ENCODE measurements at places on chromosomes 4 and X.
A peak's percentile ranks its signal among the peaks of the same experiment; 100 is the strongest.

DNA sequence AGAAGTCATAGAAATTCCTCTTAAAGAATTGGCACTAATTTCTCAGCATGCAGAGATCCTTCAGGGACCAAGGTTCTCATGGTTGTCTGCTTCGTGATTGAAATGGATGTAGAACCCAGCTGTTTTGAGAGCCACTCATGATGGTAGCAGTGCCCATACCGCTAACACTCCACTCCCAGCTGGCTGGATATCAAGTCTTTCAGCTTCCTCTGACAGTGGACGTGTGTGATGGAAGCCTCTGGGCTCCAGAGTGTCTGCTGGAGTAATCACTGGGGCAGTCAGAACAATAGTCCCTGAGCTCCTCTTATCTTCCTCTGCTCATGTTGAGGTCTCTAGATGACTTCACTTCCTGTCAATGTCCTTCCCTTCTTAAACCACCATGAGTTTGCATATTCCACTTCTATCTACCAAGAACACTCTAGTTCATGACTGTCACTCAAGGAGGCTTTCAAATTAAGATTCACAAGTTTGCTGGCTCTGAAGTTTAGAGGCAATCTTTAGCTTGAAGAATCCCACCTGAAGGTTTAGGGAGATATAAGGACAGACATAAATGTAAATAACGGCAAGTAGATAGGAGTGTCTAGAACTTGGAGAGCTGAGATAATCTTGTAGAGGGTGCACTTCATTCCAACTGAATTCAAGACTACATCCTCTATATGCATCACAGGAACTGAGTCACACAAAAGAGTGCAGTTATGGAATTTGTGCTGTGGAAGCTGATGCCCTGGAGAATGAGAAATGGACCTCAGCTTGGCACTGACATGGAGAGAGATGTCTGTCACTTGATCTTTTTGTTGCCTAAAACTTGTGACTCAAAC, 64.5 kb upstream of the WDR1 start:
- no peak for DNase-seq

DNA sequence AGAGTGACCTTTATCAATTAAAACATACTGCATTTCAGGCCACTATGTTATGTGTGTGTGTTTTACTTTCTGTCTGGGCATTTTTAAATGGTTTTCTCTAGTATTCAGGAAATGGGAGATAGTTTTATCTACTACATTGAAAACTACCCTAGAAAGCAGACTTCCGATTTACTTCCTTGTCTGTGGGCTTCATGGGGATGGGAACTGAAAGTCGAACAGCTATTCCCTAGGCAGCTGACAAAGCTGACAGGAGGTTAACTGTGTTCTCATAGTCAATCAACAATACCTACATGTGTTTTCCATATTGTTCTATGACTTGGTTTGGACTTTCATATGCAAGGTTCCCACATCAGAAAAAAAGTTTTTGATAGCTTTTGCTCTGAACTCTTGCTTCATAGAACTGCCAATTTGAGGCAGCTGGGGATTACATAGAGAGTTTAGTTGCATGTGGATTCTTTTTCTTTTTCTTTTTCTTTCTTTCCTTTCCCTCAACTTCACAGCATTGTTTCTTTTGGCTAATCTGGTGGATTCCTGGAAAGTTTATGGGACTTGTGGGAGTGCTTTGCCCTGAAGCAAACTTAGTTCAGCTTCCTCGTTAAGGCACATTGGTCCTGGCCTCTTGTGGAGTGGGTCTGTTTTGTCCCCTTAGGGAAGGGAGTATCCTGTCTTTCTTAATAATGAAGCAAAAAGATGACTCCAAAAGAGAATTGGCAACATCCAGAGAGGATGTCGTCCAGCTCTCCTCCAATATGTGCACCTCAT, 327.1 kb upstream of the GIMD1 start:
- no peak for DNase-seq

GRCh38 chr4:183658362-183659028, 490 bp downstream of the RWDD4 start:
- DNase-seq, result peak; percentile 23

GRCh38 chr4:11424856-11425255, 3.8 kb downstream of the HS3ST1 start:
- DNase-seq, result no peak

GRCh38 chrX:130696542-130696941, 206.5 kb downstream of the ENOX2 start:
- DNase-seq, result no peak

- DNase-seq, result no peak
Observed at GRCh38 chrX:76228499-76228898, 55.6 kb downstream of the PBDC1 start.

GRCh38 chrX:151714362-151714761, 1.5 kb upstream of the FATE1 start:
- DNase-seq, result no peak

DNA sequence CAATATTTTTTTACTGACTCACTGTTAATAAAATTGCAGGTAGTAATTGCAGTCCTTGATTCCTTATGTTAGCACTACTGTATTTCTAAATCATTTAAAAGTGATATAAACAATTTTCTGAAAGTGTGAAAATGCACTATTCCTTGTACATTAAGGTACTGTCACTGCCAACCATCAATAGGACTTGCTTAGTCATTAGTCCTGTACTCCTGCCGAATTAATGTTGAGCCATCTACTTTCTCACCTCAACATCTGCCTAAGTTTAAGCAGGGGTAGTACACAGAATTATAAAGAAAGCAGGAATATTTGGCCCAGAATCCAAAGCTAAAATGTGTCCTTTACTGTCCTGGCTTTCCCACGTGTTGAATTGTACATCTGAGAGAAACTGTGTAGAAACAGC, 87.0 kb upstream of the TRPC3 start:
- no peak for DNase-seq

DNA sequence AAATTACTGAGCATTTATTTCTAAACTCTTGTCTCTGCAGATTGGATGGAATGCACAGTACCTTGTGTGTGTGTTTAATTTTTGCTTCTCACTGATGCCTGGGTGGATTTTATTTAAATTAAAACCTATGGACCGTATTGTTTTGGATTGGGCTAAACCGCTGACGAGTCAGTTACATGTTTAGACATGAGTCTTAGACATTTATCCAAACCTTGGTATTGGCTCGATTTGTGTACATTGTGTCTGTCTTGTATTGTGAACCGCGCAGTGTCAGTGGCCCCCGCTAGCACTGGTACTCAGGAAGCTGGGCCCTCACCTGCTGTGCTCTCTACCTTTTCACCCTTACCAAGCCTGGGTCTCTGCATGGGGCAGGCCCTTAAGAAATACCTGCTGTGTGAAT, 40.8 kb upstream of the TADA2B start:
- no peak for DNase-seq

DNA sequence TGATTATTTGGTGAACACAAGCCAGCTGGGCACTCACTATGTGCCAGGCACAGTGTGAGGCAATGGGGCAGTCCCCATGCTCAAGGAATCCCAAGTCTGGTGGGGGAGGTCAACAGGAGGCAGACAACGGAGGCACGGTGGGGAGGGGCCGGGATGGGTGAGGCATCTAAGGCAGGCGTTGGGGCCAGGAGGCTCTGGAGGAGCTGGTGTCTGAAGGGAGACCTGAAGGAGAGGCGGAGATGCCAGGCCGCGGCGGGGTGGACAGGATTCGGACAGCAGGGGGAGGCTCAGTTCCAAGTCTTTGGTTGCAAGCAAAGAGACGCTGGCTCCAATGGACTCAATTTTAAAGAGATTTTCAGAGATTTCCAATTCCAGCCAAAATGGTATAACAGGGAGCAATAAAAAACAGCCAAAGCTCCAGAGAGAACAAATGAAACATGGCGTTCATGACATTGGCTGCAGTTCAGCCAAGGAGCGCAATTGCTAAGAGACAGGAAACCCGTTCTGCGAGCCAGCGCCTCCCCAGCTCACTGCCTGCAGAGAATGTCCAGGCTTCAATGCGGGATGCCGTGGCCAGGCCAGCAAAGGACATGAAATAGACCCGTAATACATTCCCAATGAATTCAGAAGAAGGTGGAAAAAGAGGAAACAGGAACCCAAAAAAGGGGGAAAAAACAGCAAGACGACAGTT, 105.2 kb upstream of the LRPAP1 start:
- DNase-seq, result no peak

- DNase-seq, result peak; percentile 44
Observed at GRCh38 chr4:100742045-100742444, 224.2 kb upstream of the EMCN start.

GRCh38 chrX:110173192-110174175, 144.4 kb downstream of the AMMECR1 start:
- no peak for DNase-seq

GRCh38 chrX:74911494-74911893, 13.8 kb downstream of the NEXMIF start:
- DNase-seq, result no peak

DNA sequence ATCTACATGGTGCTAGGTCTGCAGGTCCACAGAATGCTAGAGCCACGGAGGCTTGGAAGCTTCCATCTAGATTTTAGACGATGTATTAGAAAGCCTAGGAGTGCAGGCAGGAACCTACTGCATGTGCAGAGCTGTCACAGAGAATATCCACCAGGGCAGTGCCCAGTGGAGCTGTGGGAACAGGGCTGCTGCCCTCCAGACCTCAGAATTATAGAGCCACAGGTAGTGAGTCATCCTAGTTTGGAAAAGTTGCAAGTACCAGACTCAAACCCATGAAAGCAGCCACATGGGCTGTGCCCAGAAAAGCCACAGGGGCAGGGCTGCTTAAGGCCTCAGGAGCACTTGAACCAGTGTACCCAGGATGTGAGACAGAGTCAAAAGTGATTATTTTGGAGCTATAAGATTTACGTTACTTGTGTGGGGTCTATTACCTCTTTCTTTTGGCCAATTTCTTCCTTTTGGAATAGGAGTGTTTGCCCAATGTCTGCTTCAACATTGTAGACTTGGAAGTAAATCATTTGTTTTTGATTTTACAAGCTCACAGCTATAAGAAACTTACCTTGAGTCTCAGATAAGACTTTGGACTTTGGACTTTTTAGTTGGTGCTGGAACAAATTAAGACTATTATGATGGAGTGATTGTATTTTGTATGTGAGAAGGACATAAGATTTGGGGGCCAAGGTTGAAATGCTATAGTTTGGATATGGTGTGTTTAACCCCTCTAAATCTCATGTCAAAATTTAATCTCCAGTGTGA, 143.5 kb upstream of the CHRDL1 start:
- no peak for DNase-seq

DNA sequence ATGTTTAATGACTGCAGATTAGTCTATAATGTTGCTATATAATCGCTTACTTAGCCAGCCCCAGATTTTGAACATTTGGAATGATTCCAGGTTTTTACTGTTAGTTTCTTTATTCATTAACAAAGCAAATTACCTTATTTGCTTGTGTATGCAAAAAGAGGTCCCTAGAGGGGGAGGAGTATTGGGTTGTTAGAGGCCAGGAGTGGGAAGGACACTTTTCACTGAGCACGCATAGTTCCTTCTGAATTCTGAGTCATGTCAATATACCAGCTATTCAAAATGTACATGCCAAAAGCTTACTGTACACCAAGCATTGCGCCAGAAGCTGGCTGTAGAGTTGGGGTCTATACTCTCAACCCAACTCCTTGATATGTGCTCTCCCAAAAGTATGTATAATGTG, 5.1 kb upstream of the DGAT2L6 start:
- peak; percentile 6 for DNase-seq

GRCh38 chr4:3019145-3019846, 55.0 kb downstream of the HTT-AS start:
- no peak for DNase-seq

DNA sequence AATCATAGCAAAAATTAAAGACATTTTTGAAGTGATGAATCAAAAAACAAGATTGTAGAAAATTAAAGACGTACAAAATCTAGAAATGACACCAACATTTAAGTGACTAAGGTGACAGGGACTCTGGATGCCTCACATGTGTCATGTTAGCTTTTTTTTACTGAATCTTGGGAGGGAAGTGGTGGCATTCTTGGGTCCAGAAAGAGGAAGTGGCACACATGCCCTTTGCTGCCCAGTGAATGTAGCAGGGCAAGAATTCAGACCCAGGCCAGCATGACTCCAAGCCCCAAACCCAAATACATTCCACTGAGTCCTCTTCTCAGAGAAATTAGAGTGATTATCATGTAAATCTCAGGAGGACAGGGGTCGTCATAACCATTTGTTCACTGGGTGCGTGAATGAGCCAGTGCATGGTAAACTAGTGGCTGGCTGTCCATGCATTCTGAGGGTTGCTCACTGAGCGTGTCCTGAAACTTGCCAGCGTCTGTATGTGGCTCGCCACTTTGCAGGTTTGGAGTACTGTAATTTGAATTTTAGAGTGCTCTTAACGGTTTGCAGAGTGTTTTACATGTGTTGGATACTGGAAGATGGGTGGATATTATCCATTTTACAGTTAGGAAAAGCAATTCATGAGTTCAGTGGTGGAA, 55.4 kb upstream of the TBC1D14 start:
- DNase-seq, result no peak

- no peak for DNase-seq
Observed at GRCh38 chrX:148380107-148380506, 120.3 kb upstream of the AFF2 start.

GRCh38 chr4:55853484-55854046, at the start of gene EXOC1:
EXOC1 (plus strand) TSS chr4:55853648; CDS start chr4:55858324, 4,676 bp downstream.
- DNase-seq, result peak; percentile 96

DNA sequence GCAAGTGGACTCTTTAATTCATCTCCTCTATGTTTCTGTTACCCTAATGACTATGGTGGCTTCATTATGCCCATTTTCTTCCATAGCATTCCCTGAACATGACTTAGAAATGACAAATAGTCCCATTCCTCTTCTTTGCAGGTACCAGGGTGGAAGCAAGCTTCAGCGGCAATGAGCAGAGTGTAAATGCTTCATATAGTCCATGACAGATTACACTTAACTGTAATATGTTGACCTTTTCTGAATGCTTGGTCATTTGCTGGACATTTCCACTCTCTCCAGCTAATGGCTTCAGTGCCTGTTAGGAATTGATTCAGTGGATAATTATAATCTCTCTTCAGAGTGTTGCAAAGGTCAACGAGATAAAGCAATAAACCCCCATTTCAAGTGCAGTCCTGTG, 129.7 kb upstream of the PRPS2 start:
- no peak for DNase-seq

DNA sequence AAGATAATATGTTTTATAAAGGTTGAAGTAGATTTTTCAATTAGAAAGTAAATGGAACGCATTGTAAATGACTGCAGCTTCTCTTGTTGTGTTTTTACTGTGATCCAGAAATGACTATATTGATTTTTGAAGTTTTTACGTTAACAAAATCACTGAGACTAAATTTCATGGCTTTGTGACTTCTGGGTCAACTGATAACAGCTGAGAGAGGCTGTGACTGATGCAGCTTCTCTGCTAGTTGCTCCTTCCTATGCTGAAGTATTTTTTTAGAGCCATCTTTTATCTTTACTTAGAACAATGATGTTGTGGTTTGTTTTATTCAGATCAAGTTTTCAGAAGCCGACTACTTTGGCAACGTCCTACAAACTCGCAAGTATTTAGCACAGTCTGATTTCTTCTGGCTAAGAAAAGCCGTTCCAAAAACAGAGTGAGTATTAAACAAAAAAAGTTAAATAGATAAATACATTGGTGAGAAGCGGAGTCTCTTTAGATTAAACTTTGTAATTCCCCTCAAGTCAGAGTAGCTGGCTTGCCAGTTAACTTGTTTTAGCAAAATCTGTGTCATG, 94.7 kb upstream of the CBLL2 start:
- no peak for DNase-seq
